Renal cortex interstitium (tissue), 15 donors: ENCODE measurements at places on chromosomes 1 and 21. TPM values are rescaled to one million over a fixed set of nuclear protein-coding genes. Genes with fewer than 3 reads are reported as not detected.

Gene OR2M5
- not detected for polyA plus RNA-seq

Gene SSR2
- 404 TPM for polyA plus RNA-seq

Gene PFKL
- polyA plus RNA-seq: 162 TPM

Gene KISS1
- polyA plus RNA-seq: 1.9 TPM

Gene ETV3L
- not detected for polyA plus RNA-seq

Gene AMY1C
- not detected for polyA plus RNA-seq

Gene SIM2
- polyA plus RNA-seq: 20.6 TPM

Gene NCAM2
- 6.4 TPM for polyA plus RNA-seq

Gene PRDX6
- polyA plus RNA-seq: 381 TPM

GRCh38 chr1:82844911-82845827, 1044.4 kb downstream of the ADGRL2 start:
- no peak for DNase-seq

DNA sequence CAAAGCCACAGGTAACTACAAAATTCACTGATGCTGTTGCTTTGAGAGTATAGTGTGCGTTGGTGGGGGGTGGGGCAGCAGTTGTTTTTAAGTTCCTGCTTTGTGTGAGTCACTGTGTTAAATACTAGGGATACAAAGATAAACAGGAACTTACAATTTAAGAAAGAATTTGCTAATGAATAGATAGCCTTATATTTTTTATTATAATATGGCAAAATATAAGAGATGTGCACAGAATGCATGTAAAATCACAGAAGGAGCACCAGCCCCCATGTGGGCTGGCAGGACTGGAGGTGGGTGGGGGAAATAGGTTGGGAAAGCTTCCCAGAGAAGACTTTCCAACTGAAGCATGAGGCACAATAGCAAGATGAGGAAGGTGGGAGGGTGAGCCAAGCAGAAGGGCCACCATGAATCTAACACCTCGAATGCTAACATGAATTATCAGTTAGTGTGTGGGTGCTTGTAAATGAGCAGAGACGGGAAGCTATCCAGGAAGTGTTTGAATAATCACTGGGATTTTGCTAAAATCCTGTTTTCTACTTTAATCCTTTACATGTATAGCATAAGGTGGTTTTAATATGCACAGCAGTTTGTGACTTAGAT, 57.0 kb upstream of the RAVER2 start:
- no peak for DNase-seq

DNA sequence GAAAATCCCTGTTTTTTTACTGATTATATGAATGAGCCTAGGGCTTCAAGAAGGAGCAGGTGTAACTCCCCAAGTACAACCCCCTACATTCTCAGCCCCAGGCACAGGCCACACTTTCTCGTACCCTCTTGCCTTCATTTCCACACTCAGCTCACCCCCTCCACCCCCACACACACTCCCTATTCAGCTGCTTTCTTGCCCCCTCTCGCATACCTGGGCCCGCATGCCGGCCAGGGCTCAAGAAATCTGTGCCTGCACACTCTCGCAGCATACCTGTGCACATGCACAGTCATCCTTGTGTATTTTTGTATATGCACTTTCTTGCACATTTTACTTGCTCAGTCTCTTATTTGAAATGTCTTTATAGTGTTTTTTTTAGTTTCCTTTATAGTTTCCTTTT, 2.0 kb downstream of the PTPRF start:
- no peak for DNase-seq

DNA sequence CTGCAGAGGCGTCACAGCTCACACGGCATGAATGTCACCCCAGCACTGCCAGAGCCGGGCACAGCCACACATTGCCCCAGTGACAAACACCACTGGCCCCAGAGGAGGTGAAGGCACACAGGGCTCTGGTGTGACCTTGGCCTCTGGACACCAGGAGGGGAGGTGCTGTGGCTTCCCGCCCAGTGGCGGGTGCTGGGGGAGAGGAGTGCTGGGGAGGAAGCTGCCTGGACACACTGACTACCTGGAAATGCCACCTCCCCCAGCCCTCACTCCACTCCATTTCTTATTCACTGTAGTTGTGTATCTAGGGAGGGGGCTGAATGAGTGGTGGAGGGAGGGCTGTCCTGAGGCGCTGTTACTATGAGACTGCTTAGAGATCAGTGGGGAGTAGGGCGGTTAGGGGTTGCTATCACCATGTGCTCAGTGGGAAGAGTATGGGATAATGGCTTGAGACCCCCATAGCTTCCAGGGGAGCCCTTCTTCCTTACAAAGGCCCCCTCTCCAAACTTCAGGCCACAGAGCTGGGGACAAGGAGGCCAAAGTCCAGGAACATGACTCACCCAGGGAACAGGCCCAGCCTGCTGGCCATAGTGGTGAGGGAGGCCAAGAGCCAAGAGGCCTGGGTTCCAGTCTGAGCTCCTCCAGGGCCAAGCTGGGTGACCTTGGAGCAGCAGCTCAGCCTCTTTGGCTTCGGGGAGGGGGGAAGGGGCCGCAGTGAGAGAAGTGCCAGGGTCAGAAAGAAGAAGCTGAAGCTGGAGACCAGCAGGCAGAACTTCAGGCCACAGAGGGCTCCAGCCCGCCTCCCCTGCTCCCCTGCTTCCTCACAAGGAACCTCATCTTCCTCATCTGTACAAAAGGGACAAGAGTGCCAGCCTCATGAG, 40.1 kb downstream of the AHDC1 start:
- no peak for DNase-seq

DNA sequence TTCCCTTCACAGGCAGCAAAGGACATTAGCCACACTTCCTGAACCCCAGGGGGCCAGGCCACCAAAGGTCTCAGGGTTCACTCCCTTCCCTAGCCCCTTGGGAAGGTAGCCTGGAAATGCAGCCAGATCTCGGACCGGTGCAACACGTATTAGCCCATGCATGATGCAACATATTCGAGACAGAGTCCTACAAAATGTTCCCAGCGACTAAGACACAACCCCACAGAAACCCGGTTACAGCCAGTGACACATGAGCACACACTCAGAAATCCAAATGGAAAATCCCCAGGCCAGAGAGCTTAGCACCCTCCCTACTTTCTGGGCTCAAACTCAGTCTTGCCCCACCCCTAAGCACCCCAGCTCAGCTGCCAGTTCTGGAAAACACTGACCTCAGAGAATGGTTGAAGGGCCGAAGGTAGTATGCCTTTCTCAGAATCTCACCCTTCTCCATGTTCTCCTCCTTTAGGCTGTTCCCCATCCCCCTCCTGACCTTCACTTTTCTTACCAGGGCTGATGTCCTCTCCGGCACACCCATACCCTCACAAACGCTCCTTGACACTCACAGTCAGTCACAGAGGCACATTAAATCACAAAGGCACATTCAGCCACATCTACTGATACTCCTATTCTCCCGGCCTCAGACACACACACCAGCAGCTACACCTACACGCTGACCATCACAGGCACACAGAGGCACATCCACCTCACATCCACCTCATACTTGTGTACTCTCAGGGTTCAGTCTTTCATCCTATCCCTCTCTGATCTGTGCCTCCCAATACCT, at the start of gene TSPAN1:
TSPAN1 (plus strand) TSS at position 640 of the 784 bp plus-strand sequence. CDS start 6,021 bp downstream, outside the sequence.
- no peak for DNase-seq

DNA sequence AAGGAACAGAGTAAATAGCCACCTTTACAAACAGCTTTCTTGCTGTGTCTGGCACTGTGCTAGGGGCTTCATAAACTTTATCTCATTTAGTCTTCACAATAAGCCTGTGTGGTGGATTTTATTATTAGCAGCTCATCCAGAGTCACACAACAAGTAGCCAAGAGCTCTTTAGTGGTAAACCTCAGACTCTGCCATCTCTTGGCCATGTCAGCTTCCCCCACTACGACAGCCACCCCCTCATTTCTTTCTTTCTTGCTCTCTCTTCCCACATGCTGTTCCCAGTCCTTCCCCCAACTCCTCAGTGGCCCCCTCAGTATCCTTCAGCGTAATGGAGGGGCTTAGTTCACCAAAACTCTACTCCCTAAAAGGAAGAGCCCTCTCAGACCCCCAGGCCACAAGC, 1.2 kb upstream of the ZNF683 start:
- no peak for DNase-seq

DNA sequence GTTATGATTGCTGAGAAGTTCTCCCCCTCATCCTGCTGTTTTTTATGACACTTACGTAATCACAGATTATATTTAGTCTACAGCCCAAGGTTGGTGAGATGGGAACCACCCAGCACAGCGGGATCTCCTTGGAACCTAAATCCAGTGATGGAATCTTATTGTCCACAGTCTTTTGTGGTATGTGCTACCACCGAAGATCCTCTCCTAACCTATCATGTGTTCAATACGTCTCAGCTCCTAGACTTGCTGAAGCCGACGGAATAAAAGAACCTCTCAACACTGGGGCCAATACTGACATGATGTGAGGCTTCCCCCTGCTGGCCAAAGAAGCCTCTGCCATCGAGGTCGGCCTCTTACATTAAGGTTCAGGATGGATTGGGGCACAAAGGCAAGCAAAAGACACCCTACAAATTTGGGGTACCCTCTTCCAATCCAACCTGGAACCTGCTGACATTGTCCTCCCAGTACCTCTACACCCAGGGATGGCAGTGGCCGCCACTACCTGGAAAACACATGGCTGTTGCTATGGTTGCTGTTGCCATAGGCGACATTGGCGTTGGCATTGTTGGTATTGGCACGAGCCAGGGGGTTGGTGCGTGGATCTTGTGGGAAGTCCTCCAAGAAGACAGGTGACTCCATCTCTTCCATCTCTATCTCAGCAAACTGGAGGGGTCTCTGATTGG, 19.4 kb upstream of the KIF21B start:
- peak; percentile 52 for DNase-seq

- no peak for DNase-seq
Measured at GRCh38 chr1:83718338-83718737, 280.6 kb downstream of the TTLL7 start.

GRCh38 chr1:234972411-234973191, 156.0 kb downstream of the TOMM20 start:
- DNase-seq: no peak

GRCh38 chr1:54360165-54361005, 45.8 kb downstream of the SSBP3 start:
- DNase-seq: no peak

DNA sequence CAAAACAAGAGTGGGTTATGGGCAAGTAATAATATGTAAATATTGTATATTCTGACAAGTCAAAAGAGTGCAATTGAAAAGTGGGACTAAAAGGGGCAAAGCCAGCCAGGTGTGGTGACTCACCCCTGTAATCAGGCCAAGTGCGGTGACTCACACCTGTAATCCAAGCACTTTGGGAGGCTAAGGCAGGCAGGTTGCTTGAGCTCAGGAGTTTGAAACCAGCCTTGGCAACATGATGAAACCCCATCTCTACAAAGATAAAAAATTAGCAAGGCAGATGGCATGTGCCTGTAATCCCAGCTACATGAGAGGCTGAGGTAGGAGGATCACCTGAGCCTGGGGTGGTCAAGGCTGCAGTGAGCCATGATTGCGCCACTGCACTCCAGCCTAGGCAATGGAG, 304.0 kb downstream of the HHIPL2 start:
- no peak for DNase-seq

GRCh38 chr1:219536038-219536437, 76.9 kb downstream of the ZC3H11B start:
- no peak for DNase-seq

GRCh38 chr1:151502035-151502700, 9.0 kb upstream of the CGN start:
- no peak for DNase-seq

- no peak for DNase-seq
Measured at GRCh38 chr1:21573971-21574465, 64.8 kb downstream of the ALPL start.

- DNase-seq: no peak
Measured at GRCh38 chr1:63046539-63046938, 262.6 kb downstream of the ATG4C start.

DNA sequence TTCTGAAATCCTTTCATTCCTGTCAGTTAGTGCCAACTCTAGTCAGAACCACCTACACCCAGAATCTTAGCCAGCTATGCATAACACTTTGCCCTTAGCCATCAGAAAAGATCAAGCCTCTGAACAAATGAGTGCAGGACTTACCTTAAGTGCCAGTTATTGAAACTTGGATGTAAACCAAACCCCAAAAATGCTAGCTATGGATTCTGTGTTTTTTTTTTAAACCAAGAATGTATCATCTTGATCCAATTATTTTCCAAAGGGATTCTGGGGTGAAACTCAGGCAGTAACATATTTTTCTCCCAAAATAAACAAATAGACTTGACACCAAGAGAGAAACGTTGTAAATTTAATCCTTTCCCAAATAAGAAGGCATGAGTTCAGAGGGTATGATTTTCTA, 538.6 kb upstream of the ADAMTS5 start:
- no peak for DNase-seq

DNA sequence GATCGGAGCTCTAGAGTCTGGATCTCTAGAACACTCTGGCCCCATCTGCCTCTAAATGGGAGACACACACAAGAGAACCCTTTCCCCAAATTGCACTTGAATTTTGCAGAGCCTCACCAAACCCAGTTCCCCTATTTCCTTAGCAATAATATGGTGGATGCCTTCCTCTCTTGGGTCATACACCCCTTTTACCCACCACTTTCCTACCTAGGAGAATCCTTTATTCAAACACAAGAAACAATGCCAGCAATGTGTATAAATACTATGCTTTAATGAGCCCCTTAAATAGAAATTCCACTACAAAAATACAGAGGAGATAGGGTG, 760 bp upstream of the SF3B4 start:
- no peak for DNase-seq

GRCh38 chr1:64543831-64544230, 73.9 kb downstream of the CACHD1 start:
- DNase-seq: no peak

GRCh38 chr1:95118067-95118499, 928 bp downstream of the TLCD4 start:
- DNase-seq: peak; percentile 19

DNA sequence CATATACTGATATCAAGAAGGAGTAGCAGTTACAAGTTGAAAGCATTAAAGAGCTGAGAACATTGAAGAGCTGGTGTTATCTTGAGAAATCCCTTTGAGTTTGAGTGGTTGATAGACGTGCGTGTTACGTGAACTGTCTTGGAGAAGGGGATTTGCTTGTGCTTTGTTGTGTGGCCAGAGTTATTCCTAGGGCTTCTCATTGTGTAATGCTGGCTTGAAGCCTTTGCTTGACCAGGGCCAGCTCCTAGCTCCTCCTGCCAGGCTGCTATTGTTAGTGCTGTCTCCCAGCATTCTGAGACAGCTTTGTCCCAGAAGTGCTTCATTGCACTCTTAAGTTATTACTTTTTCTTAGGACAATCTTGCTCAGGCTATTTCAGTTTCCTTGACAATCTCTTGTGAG, 116.2 kb upstream of the KCNK2 start:
- DNase-seq: no peak

GRCh38 chr1:31699341-31699891, 4.4 kb downstream of the COL16A1 start:
- DNase-seq: no peak

GRCh38 chr1:179231923-179232322, 2.4 kb upstream of the ABL2 start:
- no peak for DNase-seq

- no peak for DNase-seq
Measured at GRCh38 chr1:47993416-47993740, 3.8 kb downstream of the TRABD2B start.
